Left lobe of liver (tissue), 2 donors: ENCODE measurements at places on chromosomes 2 and 18.

- no peak for DNase-seq
Observed at GRCh38 chr2:54419855-54420523, 36.1 kb upstream of the SPTBN1 start.

DNA sequence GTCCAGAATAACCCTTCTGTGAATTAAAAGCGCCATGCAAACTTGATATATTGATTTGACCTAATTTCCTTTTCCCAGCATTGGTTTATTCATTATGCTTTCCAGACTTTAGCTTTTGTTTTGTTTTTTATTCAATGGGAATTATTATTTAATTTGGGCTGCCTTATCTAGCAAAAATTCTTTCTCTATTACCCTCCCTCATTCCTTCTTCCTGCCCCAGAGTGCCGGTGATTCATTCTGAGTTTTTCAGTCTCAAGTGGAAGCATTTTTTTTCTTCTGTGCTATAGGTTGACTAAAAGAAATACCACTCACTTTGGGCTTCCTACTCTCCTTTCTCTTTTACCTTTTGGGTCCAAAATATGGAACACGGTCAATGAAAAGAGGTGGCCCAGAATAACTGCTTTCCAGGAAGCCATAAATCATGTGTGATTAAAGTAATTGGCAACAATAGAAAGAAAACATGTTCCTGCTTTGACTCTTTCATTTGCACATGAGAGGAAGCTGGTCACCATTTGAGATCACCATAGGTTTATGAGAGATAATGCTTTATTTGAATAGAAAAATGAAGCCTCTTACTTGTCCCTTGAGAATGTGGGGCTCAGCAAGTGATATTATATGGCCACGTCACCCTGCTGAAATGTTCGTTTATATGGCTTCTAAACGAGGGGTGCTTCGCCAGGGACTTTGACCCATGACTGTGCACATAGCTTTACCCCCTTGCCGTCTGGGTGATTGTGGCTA lies 422.8 kb upstream of the ZEB2 start:
- DNase-seq: no peak

- no peak for DNase-seq
Observed at GRCh38 chr2:99863236-99863902, 279.0 kb downstream of the AFF3 start.

GRCh38 chr2:223641082-223641481 lies 38.9 kb upstream of the SCG2 start:
- no peak for DNase-seq
